NCI-H187 treated with DMSO at 0.1 percent for 48 hours (cell line): ENCODE measurements at places on chromosomes 6 and 20.

- DNase-seq: no peak
Observed at GRCh38 chr6:56036916-56037600, 161.7 kb upstream of the BMP5 start.

- DNase-seq: no peak
Observed at GRCh38 chr6:3164388-3164787, 7.0 kb upstream of the TUBB2A start.

- DNase-seq: no peak
Observed at GRCh38 chr6:163580311-163581030, 166.0 kb downstream of the QKI start.

DNA sequence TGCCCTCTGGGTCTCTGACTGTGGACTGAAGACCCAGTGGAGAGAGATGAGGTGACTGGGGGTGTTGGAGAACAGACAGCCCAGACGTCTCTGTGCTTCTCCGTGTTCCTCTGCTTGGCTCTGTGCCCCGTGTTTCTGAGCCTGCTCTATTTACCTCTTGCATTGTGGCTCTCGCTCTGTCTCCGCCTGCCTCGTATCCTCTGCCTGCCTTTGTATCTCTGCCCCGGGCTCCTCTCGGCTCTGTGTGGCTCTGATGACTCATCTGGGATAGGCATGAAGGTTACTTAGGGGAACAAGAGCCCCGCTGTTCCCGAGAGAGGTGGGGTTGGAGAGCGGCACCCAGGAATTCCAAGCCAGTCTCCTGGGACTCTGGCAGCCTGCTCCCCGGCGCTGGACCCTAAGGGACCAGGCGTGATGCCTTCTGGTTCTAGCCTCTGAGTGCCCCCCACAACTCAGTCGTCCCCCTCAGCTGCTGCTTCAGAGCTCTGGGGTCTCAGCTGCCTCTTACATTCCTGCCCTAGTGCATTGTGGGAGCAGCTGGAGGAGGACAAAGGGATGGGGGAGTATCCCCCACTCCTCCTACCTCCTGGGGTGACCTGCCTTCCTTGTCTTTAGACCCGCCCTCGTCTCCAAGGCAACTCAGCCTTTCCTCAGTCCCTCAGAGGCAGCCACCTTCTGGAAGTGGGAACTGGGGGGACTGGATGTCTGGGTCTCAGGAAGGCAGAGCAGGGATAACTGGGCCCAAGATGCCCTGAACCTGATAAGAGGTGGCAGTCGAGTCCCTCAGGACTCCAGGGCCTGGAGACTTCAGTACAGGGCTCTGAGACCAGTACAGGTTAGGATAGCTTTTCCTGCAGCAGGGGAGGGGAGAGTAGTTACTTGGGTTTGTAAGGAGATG lies 1.9 kb downstream of the DDR1 start:
- DNase-seq: no peak

DNA sequence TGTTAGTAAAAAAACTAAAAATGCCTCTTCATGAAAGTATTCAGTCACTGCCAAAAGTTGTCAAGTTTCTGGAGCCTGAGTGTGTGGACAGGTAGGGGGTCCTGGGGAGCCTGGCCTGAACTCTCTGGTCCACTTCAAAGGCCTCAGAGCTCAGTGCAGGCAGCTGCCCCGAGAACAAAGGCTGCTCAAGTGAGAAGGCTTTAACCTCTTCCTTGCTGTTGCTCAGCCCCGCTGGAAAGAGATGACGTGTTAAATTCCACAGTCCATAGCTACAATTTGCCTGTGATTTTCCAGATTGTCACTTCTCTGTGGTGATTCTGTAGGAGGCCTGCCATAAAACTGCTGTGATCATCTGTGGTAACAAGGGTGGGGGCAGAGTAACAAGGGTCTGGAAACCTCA lies 96.9 kb downstream of the FAM120B start:
- DNase-seq: no peak

DNA sequence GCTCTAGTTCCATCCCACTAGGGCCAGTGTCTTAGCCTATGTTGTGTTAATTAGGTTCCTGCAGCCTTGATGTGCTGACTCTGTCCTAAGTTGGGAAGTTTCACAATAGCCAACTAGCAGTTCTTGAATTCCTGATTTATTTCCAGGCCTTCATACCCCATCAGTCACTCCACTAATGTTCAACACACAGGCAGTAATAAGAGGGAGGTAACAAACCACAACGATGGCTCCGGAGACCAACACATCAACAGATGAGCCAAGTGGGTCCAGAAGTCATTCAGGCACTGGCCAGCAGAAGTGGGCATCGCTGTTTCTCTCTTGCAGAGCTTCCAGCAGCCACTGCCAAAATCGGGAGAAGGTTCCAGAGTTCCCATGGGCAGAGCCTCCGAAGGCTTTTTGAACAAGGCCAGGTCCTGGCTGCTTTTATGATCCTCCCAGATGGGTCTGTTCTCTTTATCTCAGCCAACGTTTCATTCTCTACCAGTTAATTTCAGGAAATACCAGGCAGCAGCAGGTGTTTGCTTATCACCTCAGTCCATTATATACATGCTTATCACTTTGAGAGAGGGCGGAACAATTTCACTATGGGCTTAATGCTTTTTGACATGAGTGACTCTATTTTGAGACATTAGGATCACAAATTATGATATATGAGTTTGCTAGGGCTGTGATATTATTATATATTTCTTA lies 48.5 kb upstream of the NOP56 start:
- no peak for DNase-seq

GRCh38 chr6:42403831-42404230 lies 47.9 kb downstream of the TRERF1 start:
- no peak for DNase-seq

- no peak for DNase-seq
Observed at GRCh38 chr6:24742216-24742738, 23.3 kb upstream of the C6orf62 start.

DNA sequence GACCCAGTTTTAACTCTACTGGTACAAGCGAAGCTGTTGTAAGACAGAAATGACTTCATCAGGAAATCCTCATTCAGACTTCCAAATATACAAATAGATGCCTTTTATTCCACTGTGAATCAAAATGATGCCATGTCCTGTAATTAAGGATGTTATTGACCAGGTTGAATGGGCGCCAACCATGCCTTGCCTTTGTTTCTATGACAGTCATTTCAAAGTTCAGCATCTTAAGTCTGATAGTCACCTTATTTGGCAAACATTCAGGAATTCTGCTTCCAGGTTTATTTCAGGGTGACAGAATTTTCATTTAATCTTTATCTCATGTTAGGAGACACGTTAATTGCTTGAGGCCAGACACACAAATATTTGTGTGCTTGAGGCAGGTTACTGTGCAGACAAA lies 592.8 kb upstream of the JAG1 start:
- no peak for DNase-seq

- DNase-seq: no peak
Observed at GRCh38 chr20:18831830-18832499, 18.4 kb downstream of the SCP2D1 start.

- no peak for DNase-seq
Observed at GRCh38 chr6:128025478-128025877, 124.6 kb upstream of the THEMIS start.

- no peak for DNase-seq
Observed at GRCh38 chr6:120514544-120514943, 819.7 kb downstream of the TBC1D32 start.

GRCh38 chr6:2102316-2102883 lies 143.0 kb downstream of the GMDS start:
- DNase-seq: no peak

DNA sequence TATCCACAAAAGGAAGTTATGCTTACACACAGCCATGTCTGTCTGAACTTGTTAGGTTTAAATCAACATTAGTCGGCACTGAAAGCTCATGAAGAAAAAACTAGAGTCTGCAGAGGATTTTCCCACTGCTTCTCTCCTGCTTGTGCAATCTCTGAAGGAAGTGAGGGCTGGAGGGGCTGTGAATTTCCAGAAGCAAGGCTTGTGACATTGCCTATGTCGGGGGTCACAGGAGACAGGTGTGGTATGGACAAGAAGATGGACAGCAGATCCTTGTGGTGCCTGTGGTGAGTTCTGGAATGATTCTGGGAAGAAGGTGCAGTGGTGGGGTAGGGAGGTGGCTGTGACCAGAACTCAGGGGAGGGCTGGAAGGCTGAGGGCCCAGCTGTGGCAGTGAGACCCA lies 84.3 kb upstream of the TRAF3IP2 start:
- no peak for DNase-seq

- DNase-seq: no peak
Observed at GRCh38 chr20:4729265-4729664, 7.6 kb downstream of the PRND start.

DNA sequence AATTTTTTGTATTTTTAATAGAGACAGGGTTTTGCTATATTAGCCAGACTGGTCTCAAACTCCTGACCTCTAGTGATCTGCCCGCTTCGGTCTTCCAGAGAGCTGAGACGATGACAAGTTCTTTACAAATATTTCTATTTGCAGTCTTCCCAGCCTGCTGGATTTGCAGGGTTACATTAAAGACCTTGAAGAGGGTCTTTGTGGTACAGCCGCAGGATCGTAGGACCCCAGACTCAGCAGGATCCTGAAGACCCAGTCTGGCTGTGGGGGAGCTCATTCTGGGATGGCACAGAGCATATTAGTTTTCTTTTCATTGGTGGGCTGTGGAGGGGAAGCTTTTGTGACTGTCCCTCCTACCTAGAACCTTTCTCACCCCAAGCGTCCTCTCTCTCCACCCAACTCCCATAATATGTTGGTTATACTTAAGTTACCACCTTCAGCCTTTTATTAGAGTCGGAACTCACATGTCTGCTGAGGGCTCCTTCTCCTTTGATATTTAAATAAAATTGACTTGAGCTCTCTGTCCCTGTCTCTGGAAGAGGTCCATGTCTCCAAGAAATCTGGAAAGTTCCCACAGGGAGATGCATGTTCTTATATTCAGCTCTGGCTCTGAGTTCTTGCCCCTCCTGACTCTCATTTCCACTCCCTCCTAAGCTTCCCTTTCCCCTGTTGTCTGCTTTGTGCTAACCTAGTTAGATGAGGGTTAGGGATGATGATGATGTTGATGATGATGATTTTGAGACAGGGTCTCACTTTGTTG lies 72.0 kb downstream of the TIAM2 start:
- no peak for DNase-seq

DNA sequence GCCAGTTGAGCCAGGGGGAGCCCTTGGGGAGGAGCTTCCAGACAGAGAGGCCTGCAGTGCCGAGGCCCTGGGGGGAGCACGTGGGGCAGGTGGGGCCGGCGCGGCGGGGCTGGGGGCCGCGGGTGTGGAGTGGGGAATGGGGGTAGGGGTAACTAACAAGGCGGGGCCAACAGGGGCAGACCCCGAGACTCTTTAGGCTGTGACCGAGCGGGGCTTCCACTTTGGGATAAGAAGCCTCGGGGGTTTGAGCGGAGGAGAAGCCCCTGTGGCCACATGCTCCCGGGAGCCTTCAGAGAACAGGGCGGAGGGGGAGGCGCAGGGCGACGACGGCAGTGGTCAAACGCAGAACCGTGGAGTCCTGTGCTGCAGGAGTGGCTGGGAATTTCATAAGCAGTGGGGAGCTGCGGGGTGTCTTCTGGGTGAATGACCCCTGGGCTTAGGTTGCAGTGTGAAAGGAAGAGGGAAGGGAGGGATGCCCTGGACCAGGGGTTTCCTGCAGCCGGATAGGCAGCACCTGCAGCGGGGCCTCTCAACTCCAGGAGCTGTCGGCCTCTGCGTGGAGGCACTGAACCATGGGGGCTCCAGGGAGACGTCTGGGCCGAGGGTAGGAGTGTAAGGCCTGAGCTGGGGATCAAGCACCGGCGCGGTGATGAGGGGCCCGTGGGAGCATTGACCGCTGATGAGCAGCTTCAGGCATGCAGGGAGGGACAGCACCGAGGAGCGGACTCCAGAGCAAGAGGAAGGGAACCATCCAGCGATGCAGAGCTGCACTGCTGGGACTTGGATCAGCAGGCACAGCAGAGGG lies 121.0 kb downstream of the SYNDIG1 start:
- DNase-seq: no peak

DNA sequence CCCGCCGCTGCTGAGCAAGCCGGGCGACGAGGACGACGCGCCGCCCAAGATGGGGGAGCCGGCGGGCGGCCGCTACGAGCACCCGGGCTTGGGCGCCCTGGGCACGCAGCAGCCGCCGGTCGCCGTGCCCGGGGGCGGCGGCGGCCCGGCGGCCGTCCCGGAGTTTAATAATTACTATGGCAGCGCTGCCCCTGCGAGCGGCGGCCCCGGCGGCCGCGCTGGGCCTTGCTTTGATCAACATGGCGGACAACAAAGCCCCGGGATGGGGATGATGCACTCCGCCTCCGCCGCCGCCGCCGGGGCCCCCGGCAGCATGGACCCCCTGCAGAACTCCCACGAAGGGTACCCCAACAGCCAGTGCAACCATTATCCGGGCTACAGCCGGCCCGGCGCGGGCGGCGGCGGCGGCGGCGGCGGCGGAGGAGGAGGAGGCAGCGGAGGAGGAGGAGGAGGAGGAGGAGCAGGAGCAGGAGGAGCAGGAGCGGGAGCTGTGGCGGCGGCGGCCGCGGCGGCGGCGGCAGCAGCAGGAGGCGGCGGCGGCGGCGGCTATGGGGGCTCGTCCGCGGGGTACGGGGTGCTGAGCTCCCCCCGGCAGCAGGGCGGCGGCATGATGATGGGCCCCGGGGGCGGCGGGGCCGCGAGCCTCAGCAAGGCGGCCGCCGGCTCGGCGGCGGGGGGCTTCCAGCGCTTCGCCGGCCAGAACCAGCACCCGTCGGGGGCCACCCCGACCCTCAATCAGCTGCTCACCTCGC lies 1.5 kb downstream of the ARID1B start:
- DNase-seq: no peak

GRCh38 chr20:44398335-44398734 lies 42.8 kb downstream of the HNF4A start:
- no peak for DNase-seq

GRCh38 chr20:51959066-51959542 lies 156.8 kb upstream of the SALL4 start:
- no peak for DNase-seq
